Brain microvascular endothelial cell (primary cell): ENCODE measurements at places on chromosomes 2 and 18.

- DNase-seq: no peak
These were observed 11.2 kb downstream of the DBI start for GRCh38 chr2:119377993-119378345.

DNA sequence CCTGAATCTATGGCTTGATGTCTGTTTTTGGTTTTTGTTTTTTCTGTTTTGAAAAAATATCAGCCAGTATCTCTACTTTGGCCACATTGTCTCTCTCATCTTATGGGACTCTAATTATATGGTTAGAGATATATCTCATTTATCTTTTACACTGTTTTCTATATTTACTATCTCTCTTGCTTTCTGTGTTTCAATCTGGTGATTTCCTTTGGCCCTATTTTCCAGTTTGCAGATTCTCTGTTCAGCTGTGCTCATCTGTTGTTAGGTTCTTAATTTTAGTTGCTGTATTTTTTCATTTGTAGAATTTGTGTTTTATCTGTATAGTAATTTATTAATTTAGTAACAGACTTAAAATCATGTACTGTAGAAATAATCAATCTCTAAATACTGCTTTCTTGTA, 41.3 kb upstream of the ELAC1 start:
- no peak for DNase-seq

DNA sequence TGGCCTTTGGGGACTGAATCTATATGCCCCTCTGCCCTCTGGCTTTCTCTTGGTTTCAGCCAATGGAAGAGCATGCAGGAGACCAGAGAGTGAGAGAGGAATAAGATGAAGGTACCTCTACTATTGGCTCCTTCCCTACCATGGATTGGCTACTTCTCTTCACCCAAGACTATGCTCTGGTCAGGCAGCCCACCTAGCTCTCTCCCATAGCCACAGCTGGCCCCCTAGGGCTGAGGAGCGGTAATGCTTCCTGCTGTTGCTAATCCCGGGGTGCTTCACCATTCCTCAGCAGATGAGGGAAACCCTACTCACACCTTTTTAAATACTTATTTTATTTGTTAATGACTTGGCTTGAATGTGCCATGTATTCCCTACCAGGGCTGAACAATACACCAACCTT, 142.4 kb downstream of the MREG start:
- DNase-seq: no peak

DNA sequence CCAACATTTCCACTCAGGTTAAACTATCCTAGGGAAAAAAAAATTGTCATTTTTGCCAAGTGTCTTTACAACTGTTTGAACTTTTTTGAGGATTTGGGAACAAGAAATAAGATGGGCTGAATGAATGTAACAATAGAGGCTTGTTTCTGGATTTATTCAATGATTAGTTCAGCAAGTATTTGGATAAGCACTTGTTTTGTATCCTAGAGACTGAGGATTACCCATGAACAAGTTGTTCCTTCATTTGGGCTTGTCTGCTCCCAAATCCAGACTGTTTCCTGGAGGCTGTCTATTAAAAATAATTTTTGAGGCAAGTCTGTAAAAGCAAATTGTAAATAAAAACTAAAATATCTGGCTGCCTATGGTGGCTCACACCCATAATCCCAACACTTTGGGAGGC, 62.0 kb upstream of the CSRNP3 start:
- no peak for DNase-seq

- no peak for DNase-seq
These were observed 1.3 kb downstream of the DCDC2C start for GRCh38 chr2:3704692-3705091.

DNA sequence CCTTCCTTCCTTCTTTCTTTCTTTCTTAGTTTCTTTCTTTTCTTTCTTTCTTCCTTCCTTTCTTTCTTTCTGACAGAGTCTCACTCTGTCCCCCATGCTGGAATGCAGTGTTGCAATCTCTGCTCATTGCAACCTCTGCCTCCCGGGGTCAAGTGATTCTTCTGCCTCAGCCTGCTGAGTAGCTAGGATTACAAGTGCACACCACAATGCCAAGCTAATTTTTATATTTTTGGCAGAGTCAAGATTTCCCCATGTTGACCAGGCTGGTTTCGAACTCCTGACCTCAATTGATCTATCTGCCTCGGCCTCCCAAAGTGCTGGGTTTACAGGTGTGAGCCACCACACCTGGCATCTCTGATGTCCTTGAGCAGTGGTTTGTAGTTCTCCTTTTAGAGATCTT, 48.5 kb downstream of the IL1R2 start:
- no peak for DNase-seq

DNA sequence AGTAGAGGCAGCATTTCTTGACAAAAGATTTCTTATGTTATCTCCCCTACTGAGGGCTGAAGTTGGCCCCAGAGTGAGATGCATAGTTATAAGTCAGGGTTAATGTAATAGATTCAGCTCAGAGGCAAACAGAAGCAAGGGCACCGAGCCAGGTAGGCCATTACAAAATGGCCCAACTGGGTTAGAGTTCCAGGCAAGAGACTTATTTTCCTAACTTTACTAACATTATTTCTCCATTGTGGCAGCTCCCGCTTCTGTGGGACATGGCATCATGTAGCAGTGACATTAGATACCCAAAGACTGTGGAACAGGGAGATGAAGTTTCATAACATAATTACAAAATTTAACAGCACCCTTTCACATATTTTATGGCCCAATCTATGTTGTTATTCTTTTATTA, 27.1 kb downstream of the TSPYL6 start:
- no peak for DNase-seq

DNA sequence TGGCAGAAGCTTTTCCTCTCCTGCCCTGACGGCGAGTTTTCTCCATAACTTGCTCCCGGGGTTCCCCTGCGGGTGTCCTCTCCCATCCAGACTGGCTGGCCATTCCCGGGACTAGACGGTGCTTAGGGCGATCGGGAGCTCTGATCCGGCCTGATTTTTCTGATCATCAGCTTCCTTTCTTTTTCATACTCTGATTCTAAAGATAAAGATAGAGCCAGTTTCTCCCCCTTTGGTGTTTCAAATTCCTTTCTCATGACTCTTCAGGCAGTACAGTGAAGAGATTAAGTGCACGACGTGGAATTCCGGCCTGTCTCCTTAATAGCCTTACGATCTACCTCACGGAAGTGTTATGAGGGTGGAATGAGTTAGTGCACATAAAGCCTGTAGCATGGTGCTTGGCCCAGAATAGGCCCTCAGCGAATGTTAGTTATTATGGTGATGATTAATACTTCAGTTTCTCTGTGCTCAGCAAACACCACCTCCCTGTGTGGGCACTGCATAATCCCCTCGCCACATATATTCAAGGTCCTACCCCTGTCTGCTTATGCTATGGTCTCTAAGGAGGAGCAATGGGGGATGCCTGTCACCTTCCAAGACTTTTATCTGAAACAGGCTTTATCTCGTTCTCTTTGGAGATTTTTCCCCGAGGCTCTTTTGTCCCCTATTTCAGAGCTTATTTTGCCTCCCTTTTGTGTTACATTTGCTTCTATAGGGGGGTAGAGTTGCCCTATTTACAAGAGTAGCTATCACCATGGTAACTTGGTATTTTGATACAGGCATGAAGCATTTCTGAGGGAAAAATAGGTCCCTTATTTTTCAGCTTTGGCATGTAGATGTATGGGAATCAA, 254.8 kb downstream of the CDH2 start:
- DNase-seq: peak; percentile 92

- DNase-seq: no peak
These were observed 13.2 kb downstream of the BIN1 start for GRCh38 chr2:127093648-127094210.

DNA sequence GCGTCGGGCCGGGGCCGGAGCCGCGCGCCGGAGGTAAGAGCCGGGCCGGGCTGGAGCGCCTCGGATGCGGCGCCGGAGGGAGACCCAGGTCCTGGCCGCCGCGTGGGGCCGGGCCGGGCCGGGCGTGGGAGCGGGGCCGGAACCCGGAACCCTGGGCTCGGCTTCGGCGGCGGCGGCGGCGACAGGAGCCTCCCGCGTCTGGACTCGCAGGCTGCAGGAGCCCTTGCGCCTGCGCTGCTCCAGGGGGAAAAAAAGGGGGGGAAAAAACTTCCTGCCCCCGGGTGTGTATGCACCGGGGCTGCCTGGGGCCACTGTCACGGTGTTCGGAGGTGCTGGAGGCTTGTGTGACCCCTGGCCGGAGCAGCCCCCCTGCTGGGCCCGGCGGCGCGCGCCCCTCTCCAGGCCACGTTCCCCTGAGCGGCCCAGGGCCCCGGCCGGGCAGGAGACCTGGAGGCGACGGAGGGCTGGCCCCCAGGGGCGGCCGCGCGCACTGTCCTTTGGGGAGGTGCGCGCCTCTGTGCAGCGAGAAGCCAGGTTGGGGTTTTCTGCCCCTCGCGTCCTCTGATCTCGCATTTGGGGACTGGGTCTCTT, 864 bp downstream of the KLHL29 start:
- DNase-seq: no peak

GRCh38 chr18:41456831-41457230, 498.2 kb upstream of the PIK3C3 start:
- no peak for DNase-seq

GRCh38 chr2:54239427-54239826, 16.6 kb downstream of the TSPYL6 start:
- peak; percentile 91 for DNase-seq

- DNase-seq: no peak
These were observed 115.0 kb downstream of the FAM124B start for GRCh38 chr2:224286923-224287322.

GRCh38 chr2:25825238-25825637, 53.0 kb downstream of the ASXL2 start:
- DNase-seq: no peak

DNA sequence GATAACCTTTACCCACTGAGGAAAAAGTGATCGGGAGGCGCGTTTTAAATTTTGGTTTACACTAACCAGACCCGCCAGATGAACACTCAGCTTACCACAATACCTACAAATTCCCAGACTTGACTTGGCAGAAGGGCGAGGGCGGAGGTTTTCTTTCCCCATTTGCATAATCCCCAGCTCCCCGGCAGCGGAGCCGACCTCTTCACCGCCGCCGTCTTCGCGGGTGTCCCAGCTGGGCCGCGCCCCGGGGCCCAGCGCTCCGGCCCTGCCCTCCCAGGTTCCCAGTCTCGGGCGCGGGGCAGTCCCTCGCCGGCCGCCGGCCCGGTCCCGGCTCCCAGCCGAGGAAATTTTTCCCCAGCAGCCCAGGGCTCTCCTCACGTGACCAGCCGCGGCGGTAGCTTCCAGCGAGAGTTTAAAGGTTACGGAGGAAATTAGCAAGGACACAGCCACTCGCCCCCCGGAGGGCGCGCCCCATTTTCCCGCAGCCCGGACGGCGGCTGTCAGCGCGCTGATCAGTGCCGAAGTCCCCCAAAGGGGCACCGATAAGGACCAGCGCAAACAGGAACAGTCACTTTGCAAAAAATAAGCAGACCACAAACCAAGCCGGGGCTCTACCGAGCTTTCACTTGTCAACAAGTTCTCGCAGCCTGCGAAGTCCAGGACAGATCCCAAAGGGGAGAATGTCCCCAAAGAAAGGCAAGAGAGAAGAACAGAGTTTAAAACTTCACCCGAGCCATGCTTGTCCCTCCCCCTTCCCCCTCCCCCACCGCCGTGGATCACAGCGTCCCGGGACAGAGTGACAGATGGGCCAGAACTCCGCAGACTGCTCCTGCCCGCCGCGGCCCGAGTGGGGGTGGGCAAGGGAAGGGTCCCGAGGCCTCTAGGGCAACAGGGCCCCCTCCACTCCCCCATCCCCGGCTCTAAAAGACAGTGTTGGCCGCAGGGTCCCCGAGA, 1.3 kb upstream of the PRKCE start:
- DNase-seq: peak; percentile 16

- DNase-seq: no peak
These were observed 284.7 kb upstream of the PKDCC start for GRCh38 chr2:41763141-41763540.

DNA sequence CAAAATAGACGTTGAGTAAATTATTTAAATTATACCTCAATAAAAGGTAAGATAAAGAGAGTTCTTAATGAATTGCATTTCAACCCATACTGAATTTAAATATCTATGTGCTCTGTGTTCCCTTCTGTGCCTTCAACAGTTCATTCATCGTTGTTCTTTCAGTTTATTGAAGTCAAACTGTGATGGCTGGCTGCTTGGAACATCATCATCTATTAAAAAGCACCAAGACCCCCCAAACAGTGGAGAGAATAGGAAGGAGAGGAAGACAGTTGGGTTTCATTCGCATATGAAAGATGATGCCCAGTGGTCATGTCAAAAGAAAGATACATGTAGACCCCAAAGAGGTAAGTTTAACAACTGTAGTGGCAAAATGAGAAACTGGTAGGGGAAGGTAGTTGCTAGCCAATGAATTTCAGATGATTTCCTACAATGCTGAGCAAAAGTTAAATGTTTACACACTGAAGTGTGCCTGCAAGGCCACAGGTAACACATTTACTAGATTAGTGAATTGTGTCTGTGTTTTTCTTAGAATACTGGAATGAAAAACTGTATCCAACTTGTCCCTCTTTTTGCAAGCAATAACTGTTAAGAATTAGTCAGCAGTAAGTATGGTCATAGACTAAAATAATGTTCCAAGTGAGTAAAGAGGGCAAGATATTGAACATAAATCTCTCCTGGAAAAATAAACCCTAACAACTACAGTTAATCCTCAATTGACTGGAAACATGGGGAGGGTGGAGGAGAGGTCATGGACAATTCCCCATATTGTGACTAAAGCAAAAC, 331.3 kb downstream of the KIAA1328 start:
- no peak for DNase-seq

GRCh38 chr2:218422403-218423086, 3.6 kb downstream of the VIL1 start:
- DNase-seq: no peak

GRCh38 chr2:40430776-40431599, 20.9 kb downstream of the SLC8A1 start:
- DNase-seq: no peak

- DNase-seq: no peak
These were observed 673.8 kb upstream of the SALL3 start for GRCh38 chr18:78305789-78306188.

DNA sequence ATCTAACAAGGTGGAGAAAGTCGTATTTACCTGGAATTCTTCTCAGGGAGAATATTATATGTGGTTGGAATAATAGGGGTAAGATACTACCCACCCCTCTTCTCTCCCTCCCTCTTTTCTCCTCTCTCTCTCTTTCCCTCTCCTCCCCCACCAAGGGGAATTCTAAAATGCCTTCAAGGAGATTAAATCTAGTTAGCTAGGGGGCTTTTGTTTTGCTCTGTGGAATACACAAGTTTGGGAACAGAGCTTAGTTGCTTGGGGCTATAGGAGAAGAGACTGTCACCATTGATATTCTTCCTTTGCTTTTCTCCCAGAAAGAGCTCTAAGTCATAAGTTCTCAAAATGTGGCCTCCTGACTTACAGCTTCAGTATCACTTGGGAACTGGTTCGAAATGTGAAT, 34.5 kb downstream of the TAF1B start:
- no peak for DNase-seq

DNA sequence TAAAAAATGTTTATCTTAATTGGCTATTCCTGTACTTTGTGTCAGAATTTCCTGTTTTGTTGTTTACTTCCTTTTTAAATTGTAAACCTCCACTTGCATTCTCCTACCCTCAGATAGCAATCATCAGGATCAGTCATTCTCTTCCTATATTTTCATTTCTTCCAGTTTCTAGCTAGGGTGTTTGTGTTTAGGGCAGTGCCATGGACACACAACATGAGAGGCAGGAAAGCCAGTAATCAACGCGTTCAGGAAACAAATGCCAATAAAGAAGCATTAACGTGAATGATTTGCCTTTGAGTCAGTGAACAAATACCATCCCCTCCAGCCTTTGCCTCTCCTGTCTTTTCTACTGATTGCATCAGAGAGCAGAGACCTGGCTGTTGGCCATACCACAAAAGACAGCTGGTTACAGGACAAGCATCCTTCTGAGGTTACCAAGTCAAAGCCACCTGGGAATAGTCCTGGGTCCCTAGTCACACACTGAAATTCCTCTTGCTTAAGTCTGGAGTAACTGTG, 56.7 kb upstream of the FHL2 start:
- DNase-seq: peak; percentile 99
